ENCODE measurements at places on chromosomes 13 and 19.

- no peak for DNase-seq
Measured at GRCh38 chr13:27006519-27007161, 165.0 kb downstream of the USP12 start.

- no peak for DNase-seq
Measured at GRCh38 chr13:100356889-100357288, 231.7 kb downstream of the GGACT start.

- no peak for DNase-seq
Measured at GRCh38 chr19:53892981-53893325, 11.0 kb downstream of the PRKCG start.

GRCh38 chr19:40689339-40690049 is 957 bp downstream of the NUMBL start:
- DNase-seq, result no peak

- DNase-seq, result no peak
Measured at GRCh38 chr13:99151516-99151915, 49.1 kb upstream of the UBAC2 start.

- DNase-seq, result peak; percentile 60
Measured at GRCh38 chr19:35592226-35592625, 6.3 kb downstream of the PMIS2 start.

DNA sequence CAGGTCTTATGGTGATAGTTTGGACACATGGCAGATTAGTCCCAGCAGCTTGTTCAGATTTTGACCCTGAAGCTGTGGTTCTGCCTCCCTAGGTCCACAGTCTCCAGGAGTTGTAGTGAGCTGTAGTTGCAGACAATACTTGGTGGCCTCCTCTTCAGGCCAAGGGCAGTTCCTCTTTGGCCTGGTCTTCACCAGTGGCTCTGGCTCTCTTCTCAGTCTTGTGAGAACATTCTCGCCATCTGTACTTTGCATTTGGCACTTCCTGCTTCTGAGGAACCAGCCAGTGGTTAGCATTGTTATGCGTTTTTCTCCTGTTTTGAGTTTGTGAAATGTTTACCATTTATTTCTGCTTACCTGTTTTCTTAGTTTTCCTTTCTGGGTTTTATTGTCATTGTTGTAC is 40.7 kb downstream of the PCCA start:
- DNase-seq, result no peak

- no peak for DNase-seq
Measured at GRCh38 chr13:19993024-19993423, 34.5 kb downstream of the ZMYM2 start.

- no peak for DNase-seq
Measured at GRCh38 chr19:30663611-30664174, 291.5 kb downstream of the ZNF536 start.

GRCh38 chr19:47886010-47886559 is at the start of gene SULT2A1:
TSS of gene SULT2A1 (minus strand) at chr19:47886315. CDS start at chr19:47886257, 58 bp downstream.
- DNase-seq, result no peak

DNA sequence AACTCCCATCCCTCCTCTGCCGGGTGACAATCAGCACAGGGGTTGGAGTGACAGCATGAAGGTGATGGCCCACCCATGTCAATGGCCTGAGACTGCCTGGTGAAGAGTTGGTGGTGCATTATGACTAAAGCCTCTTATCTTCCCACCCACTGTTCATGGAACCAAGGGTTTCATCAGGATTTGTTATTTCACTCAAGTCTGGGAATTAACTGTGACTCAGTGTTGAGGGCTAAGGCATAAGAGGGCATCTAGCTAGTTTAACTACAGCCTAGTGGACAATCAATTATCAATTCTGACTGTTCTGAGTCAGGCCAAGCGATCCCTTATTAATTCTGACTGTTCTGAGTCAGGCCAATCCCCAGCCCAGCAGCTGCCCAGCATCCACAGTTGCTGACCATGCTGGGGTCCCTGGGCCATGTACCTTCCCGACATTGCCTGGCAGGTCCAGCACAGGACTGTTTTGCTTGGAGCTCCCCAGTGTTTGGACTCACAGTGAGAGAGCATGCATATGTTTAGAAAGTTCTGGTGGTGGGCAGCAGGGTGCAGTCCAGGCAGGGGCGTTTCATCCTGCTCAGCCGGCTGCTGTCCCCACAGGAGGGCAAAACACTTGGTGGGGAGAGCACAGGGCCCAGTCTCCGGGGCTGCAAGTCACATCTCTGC is 65.5 kb downstream of the RASL11A start:
- no peak for DNase-seq

- DNase-seq, result no peak
Measured at GRCh38 chr19:46404753-46405468, 8.5 kb downstream of the CCDC8 start.

DNA sequence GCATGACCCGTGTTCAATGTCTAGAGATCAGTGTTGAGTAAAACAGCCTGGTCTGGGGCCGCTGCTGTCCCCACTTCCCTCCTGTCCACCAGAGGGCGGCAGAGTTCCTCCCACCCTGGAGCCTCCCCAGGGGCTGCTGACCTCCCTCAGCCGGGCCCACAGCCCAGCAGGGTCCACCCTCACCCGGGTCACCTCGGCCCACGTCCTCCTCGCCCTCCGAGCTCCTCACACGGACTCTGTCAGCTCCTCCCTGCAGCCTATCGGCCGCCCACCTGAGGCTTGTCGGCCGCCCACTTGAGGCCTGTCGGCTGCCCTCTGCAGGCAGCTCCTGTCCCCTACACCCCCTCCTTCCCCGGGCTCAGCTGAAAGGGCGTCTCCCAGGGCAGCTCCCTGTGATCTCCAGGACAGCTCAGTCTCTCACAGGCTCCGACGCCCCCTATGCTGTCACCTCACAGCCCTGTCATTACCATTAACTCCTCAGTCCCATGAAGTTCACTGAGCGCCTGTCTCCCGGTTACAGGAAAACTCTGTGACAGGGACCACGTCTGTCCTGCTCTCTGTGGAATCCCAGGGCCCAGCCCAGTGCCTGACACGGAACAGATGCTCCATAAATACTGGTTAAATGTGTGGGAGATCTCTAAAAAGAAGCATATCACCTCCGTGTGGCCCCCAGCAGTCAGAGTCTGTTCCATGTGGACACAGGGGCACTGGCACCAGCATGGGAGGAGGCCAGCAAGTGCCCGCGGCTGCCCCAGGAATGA is 1.5 kb upstream of the CEACAM5 start:
- peak; percentile 61 for DNase-seq

- no peak for DNase-seq
Measured at GRCh38 chr19:2982983-2983350, 5.6 kb downstream of the TLE6 start.

- no peak for DNase-seq
Measured at GRCh38 chr19:13291913-13292312, 141.7 kb downstream of the IER2 start.

DNA sequence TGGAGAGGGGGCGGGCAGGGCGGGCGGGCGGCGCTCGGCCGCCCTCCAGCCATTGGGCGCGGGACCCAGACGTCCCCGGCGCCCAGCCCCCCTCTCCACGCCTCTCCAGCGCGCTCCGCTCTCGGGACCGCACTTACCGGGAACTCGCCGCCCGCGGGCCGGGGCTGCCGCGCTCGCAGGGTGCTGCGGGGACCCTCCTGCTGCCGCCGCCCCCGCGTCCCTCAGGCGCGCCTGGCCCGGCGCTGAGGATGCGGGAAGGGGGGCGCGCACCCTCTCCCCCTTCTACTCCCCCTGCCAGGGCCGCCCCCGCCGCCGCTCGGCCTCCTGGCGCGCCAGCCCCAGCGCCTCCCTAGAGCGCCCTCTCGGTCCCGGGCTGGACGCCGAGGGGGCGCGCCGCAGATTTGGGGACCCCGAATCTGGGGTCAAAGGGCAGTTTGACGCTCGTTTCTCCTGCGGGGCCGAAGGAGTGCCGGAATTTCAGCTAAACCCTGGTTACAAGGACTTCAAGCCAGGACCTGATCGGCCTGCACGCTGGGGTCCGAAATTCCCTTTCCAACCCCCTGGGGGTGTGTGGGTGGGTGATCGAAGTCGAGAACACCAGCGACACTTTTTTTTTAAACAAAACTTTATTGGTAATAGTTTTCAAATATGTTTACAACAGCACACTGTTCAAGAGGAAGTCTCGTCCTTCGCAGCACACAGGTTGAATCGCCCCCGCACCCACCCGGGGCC is 696 bp upstream of the SAMD1 start:
- DNase-seq, result no peak

- DNase-seq, result no peak
Measured at GRCh38 chr19:17370026-17370587, 7.0 kb downstream of the PLVAP start.

- no peak for DNase-seq
Measured at GRCh38 chr13:108305655-108306054, 36.1 kb downstream of the TNFSF13B start.

DNA sequence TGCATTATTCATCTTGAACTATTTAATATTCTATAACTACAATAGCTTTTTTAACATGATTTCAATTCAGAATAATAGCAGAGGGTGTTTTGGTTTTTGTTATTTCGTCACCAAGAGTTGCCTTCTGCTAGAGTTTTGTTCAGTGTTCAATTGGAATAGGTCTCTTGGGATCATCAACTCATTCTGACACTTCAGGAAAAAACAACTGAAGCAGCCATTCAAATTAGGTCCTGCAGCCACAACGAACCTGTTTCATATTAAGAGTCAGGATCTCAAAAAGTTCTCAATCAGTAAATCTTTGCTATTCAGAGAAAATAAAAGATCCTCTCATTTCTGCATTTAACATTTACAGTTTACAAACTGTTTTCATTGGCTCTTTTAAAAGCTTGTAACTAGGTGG is 2.4 kb upstream of the CHAMP1 start:
- no peak for DNase-seq

GRCh38 chr19:519449-519865 is 12.1 kb upstream of the CDC34 start:
- DNase-seq, result no peak

GRCh38 chr19:12649941-12650340 is 16.6 kb downstream of the MAN2B1 start:
- DNase-seq, result no peak

DNA sequence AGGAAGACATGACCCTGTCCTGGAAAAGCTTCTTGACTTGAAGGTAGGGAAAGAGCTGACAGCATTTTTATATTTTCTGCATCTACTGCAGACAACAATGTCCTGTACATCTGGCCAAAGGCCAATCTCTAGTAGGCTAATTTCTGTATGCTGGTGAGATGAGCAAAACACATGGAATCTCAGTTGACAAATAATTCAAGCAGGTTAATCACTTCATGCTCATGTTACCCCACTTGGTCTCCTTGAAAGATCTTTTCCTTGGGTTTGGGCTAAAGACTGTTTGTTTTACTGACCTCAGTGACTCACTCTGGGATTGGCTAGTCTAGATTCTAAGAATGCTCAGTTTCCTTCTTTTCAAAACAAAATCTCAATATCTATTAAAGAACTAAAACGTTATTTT is 298.8 kb downstream of the LMO7 start:
- no peak for DNase-seq

DNA sequence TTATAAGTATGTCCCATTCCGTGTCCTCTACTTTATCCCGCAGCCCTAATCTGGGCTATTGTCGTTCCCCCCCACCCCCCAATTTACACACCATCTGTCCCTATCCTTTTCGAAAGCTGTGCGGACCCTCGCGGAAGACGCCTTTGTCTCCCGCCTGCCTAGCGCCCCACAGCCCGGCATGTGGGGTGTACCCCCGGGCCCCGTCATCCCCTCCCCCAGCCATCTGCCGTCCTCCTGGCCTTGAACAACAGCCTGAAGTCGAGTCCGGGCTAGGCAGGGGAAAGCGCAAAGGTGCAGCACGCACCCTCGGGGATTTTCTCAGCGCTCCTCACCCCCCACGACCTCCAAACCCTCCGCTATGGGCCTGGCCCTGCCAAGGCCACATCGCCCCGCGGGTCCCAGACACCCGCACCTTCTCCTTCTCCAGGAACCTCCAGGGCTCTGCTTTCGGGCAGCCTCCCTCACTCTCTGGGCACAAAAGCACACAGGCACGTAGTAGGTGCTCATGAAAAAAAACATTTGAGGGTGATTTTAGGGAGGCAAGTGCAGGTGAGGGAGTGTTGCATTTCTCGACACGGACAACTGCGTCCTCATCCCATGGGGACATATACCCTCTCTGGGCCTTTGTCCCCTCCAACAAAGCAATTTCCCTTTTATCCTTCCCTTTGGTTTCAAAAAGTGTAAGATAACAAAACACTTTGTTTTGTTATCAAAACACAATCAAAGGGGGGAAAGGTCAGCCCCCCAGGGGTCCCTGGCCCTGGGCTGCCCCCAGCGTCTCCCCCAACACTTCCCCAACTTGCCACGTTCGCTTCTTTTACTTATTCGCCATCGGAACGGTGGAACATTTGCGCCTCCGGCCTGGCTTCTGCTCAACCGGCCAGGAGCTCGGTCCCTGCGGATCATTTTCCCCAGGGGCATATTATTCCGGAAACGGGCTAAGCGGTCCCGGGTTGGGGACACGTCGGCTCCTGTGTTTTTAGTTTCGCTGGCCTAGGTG is 16.4 kb downstream of the CCDC124 start:
- no peak for DNase-seq

DNA sequence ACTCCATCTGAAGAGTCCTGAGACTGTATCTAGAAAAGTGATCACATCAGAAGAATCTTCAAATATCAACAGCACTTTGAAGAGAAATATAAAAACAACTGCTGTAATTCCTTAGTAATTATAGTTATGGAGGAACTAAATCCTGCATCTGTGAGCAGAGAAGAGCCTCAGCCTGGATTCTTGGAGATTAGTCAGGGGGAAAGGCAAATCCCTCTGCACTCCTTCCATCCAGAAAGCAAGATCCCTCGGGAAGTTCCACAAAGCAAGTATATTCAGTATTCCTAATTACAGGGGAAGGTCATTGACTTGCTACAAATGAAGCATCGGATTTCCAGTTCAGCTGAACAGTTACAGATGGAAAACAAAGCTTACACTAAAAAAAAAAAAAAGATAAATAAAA is 256.6 kb upstream of the IPO5 start:
- no peak for DNase-seq

- DNase-seq, result peak; percentile 74
Measured at GRCh38 chr19:18802354-18802753, 11.2 kb upstream of the COMP start.
